ENCODE measurements at places on chromosomes 6 and 20.

DNA sequence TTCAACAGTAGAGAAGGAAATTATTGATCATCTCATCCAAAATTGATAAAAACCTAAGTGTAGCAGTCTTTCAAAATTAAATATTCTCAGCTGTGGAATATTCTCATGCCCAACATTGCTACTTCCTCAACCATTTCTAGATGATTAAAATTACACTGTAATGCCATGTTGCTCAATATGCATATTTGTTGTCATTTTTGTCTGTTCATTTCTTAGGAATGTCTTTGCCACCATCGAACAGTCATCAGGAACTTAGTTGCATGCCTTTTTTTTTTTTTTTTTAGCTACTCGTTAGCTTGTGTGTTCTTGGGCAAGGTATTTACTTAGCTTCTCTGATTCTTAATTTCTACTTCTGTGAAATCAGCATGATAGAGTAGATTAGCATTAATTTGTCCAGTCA lies 188.6 kb downstream of the DTNBP1 start:
- no peak for DNase-seq

DNA sequence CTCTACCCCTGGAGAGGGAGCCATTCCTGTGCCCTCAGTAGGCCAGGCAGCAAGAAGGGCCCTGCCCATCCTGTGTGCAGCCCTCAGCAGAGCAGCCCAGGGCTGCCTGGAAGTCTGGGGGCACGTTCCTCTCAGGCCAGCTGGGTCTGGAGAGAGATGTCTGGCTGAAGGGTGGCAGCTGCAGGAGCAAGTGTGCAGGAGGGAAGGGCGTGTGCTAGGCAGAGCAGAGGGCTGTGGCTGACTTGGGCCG lies 62.7 kb downstream of the NOL4L start:
- no peak for DNase-seq

DNA sequence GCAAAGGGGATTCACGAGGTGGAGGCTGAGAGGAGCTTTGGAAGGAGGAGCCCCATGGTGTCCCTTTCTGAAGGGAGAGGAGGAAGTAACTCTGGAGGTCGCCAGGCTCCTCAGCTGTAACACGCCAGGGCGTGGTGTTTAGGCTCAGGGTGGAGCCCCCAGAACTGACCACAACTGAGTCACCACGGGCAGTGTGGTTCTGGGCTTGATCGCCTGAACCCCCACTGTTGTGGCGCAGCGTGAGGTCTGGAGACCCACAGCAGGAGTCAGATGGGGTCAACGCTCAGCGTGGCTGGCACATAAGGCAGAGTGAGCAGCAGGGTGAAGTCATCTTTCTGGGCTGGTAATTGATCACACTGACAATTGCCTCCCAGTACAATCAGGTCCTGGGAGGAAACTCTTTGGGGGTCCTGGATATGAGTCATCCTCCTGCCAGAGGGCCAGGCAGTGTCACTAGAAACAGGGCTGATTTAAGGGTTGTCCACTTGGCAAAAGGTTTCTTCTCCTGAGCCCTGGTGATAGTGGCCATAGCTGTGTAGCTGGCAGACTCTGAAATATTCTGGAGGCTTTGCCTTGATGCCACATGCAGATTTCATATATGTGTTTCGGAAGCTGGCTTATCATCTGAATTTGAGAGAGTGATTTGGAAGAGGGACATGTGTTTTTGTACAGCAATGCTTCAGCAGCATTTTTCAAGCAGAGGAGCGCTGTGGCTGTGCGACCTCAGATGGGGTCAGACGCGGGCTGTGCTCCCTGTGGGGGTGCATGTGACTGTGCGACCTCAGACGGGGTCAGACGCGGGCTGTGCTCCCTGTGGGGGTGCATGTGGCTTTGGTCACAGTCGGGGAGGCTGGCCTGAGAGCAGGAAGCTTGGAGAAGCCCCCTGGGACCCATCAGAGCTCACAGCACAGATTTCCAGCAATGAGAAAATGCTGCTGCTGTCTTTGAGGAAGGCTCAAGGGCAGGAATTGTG lies 50.0 kb downstream of the SYNJ2 start:
- DNase-seq: peak; percentile 92

GRCh38 chr6:167845856-167846255 lies 19.1 kb downstream of the AFDN start:
- no peak for DNase-seq

GRCh38 chr20:1282966-1283365 lies 16.9 kb downstream of the SNPH start:
- no peak for DNase-seq

GRCh38 chr6:26550250-26550993 lies 12.3 kb downstream of the HMGN4 start:
- DNase-seq: peak; percentile 88

- no peak for DNase-seq
Measured at GRCh38 chr6:16278048-16278724, 39.8 kb downstream of the GMPR start.

DNA sequence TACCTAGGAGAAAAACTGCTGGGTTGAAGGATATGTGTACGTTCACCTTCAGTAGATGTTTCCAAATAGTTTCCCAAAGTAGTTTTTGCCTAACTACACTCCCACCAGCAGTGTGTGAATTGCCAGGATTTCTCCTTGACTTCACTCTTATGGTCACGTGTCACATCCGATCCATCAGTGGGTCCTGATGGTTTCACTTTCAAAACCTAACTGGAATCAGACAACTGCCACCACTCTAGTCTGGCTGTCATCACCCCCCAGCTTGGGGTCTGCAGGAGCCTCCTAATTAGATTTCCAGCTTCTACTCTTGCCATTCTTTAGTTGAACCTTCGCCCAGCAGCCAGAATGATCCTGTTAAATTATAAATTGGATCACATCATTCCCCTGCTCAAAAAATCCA lies 8.5 kb upstream of the SLC12A5 start:
- DNase-seq: peak; percentile 78

GRCh38 chr20:50460608-50461267 lies 49.4 kb upstream of the PTPN1 start:
- DNase-seq: peak; percentile 85

GRCh38 chr20:1486566-1486965 lies 4.7 kb downstream of the SIRPB2 start:
- DNase-seq: no peak

GRCh38 chr6:168785720-168786511 lies 344.9 kb downstream of the SMOC2 start:
- no peak for DNase-seq

- no peak for DNase-seq
Measured at GRCh38 chr20:19403549-19403948, 191.1 kb downstream of the SLC24A3 start.

GRCh38 chr20:8094415-8094818 lies 37.6 kb upstream of the PLCB1 start:
- DNase-seq: no peak

DNA sequence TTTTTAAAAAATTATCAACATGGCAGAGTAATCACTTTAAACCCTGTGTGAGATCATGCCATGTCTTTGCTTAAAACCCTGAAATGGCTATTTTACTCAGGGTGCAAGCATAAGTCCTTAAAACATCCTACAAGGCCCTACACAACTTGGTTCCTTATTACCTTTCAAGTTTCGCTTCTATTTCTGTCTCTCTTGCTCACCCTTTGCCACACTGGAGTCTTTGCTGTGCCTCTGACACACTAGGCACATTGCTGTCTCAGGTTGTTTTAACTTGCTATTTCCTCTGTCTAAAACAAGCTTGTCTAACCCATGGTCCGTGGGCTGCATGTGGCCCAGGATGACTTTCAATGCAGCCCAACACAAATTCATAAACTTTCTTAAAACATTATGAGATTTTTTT lies 55.6 kb downstream of the KIAA0408 start:
- no peak for DNase-seq

- peak; percentile 81 for DNase-seq
Measured at GRCh38 chr6:141988954-141989705, 143.6 kb upstream of the GJE1 start.
